ENCODE measurements at places on chromosomes 11 and 22.

- DNase-seq: no peak
Observed at GRCh38 chr11:36488096-36488495, 22.0 kb downstream of the TRAF6 start.

DNA sequence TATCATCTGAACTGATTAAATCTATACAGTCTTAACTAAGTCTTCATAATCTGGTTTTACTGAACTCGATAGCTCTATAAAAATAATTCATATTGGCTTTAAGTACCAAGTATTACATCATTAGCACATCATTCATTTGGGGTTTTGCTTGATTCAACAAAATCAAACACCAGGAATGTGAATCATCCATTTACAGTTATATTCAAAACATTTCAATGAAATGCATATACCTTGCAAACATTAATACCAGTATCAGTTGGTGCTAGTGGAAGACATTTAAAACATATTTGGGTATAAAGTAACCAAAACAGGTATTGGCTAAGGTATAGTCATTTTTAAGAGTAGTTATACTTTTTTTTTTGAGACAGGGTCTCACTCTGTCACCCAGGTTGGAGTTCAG is 12.2 kb upstream of the CCDC89 start:
- no peak for DNase-seq

- DNase-seq: peak; percentile 35
Observed at GRCh38 chr11:63769042-63769713, 603 bp upstream of the ZFTA start.

DNA sequence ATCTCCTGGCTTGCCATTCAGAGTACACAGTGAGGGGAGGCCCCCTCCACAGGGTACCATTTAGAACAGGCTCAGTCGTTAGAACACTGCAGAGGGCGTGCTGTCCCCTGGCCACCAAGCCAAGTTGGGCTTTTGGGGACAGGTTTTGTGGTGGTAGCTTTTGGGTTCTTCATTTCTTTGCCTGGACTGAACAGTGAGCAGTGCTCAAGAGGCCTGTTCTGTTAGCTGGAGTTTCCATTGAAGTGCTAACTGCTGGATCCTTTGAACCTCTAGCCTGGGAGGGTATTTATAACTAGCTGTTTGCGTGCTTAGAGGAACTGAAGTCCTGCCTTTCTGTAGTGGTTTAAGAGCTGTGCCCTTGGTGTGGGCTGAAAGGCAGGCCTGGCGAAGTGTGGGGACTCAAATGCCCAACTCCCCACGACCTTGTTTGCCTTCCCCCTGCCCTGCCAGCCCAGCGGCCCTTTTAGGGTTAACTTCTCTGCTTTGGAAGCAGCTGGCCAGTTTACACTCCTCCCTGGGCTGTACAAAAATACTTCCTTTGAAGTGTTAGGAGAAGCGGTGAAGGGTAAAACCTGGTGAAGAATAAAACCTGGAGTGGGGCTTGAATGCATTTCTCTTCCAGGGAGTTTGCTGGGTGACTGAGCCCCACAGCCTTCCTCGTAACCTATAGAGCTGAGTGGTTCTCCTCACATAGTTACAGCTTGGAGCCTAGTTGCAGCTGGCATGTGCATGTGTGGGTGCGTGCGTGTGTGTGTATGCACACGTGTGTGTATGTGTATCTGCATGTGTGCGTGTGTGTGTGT is 34.6 kb downstream of the ZNRF3 start:
- DNase-seq: no peak

DNA sequence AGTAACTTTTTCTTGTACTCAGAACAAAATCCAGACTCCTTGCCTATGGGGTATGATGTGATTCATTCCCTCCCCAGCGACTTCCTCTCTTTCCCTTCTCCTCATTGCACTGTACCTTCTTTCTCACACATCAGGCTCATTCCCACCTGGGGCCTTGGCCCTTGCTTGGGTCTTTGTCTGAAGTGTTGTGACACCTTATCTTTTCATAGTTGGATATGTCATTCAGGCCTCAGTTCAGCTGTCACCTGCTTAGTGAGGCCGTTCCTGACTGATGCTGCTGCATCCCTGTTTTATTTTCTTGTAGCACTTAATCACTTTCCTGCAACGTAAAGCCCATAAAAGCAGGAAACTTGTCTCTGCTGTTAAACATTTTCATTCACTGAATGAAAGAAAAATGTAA is 39.9 kb downstream of the ZDHHC13 start:
- DNase-seq: no peak

GRCh38 chr22:50676180-50676636 is 3.6 kb downstream of the SHANK3 start:
- DNase-seq: no peak

- no peak for DNase-seq
Observed at GRCh38 chr22:37318364-37319109, 36.2 kb downstream of the CYTH4 start.

DNA sequence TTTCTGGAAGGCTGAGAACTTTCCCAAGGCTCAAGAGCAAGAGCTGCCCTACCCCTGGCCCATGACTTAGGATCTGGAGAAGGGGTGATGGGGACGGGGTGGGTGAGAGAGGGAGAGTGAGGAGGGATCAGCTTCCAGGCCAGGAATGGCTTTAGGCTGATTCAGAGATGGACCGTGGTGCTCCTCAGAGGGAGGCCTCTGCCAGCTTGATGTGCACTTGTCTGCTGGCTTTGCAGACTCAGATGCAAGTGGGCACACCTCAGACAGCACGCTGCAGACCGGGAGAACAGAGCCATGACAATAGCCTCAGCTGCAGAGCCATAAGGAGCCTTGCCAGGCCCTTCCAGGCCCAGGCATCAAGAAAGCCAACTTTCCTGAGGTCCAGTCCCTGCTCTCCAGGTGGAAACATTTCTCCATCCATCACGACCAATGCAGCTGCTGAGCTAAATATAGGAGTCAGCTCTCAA is 41.3 kb downstream of the ALX4 start:
- DNase-seq: no peak

GRCh38 chr11:95242091-95242844 is 11.3 kb upstream of the SESN3 start:
- no peak for DNase-seq

DNA sequence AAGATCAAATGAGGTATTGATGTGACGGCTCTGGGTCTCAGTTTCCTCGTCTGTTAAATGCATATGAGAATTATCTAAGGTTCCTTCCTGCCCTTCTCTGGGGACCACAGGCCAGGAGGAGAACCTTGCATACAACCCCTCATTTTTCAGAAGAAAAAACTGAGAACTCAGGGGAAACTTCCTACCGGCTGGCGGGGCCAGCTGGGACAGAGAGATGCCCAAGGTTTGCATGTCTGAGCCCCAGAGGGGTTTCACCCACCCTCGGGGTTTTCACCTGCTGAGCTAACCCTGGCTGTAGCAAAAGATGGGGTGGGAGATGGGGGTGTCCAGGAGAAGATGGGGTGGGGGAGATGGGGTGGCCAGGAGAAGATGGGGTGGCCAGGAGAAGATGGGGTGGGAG is 4.3 kb downstream of the TNFRSF13C start:
- no peak for DNase-seq

DNA sequence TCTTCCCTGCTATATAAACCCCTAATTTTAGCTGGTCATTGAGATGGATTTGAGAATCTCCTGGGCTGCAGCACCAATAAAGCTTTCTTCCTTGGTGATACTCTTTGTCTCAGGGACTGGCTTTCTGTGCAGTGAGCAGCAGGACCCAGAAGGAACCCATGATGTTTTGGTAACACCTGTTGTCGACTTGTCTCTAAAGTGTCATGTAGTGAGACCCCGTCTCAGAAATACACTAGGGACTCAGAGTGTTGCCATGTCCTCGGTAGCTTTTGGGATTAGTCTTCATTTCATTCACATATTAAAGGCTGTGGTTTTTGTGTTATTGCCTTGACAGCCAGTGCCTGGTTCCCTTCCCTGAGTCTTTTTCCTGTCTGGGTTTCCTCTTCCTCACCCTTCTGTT is 1078.7 kb downstream of the TBC1D22A start:
- DNase-seq: no peak

DNA sequence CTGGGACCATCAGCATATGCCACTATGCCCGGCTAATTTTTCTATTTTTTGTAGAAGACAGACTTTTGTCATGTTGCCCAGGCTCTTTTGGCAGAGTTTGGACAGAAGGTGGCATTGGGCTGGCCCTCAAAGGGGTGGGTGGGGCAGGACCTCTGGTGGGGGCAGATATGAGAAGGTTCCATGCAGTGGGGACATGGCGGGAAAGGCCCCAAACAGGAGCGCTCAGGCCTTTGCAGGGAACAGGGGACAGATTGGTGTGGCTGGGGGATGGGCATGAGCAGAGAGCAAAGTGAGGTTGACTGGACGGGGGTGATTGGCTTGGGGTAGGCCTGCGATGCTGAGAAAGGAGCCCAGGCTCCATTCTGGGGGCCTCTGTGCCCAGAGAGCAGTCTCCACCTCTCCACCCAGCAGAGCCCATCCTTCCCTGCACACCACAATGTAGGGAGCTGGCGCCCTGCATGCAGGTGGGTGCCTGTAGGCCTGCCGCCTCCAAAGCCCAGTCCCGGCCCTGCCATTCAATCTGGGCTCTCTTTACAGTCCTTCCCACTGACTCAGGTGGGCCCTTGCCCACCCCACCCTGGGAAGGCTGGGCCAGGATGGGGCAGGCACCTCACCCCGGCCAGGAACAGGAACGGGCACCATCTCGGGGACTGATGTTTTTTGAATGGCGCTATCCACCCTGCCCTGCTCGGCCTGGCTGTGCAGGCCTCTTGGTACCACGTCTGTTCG is 98.7 kb downstream of the MORC2 start:
- DNase-seq: no peak

GRCh38 chr11:23473782-23474181 is 613.5 kb upstream of the CCDC179 start:
- DNase-seq: no peak

DNA sequence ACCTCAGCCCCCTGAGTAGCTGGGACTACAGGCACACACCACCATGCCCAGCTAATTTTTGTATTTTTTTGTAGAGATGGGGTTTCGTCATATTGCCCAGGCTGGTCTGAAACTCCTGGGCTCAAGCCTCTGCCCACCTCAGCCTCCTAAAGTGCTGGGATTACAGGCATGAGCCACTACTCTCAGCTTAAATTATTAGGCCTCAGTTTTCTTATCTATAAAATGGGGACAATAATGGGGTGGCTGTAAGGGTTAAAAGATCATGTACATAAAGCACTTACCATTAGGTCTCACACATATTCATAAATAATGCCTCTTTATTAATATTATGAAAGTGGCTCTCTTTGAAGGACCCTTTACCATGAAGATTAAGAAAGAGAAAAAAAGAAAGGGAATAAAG is 31.5 kb upstream of the CKAP5 start:
- DNase-seq: no peak

DNA sequence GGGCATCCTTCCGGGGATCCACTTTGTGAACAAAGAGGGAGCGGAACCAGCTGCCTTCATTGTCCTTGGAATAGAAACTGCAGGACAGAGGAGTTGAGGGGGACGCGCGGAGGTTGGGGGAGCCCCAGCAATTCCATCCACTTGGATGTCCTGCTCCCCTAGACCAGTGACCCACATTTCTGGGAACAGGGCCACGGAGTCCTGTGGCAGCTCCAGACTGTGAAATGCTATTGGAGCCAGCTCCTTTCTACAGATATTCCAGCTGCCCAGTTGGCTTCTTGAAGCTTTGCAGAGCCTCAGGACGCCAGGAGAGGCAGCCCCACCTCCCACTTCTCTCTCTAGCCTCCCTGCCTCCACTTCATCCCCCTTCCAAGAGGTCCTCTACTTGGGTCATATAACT is 10.5 kb downstream of the NIPSNAP1 start:
- no peak for DNase-seq

DNA sequence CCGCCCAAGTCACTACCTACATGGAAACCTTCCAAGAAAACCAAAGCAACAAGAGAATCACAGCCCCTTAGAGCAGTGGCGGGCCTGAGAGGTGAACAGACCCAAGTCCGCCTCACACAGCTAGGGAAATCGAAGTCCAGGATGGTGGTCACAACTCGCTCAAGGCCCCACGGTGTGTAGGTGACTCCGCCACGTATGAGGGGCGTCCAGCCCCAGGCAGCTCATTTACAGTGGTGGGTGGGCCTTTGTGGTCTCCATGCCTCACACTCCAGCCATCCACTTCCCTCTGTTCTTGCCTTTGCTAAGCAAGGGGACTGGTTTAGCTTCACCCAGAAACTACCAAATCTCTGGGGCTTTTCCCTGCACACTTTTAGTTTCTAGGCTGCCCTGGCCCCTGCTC is 9.7 kb upstream of the TCF20 start:
- no peak for DNase-seq

DNA sequence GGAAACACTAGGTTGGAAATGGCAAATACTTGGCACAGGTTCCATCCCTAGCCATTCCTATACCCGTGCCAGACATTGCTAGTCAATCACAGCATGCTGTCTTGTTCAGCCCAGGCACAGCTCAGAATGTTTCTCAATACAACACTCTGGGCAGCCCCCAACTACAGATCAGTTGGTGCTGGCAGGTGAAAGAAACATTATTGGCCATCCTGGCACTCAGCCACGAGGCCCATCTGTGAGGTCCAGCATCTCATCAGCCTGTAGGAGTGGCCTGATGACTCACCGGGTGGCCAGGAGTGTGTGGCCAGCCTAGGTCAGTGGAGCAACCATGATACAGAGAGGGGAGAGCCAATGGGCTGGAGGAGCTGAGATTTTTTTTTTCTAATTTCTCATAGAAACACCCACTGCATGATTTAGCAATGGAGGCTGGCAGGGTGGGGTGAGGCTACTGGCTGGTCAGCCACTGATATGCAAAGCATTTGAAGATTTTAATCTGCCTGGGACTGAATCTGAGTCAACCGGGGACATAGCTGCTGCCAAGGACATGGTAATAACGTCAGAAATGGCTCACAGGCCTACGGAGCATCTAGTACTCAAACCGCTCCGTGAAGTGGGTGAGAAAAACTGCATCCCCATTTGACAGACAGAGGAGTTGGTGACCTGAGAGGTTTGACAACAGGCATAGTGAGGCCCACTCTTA is 5.4 kb downstream of the MYO18B start:
- DNase-seq: no peak

GRCh38 chr11:58807343-58807742 is 37.2 kb downstream of the GLYATL2 start:
- no peak for DNase-seq

DNA sequence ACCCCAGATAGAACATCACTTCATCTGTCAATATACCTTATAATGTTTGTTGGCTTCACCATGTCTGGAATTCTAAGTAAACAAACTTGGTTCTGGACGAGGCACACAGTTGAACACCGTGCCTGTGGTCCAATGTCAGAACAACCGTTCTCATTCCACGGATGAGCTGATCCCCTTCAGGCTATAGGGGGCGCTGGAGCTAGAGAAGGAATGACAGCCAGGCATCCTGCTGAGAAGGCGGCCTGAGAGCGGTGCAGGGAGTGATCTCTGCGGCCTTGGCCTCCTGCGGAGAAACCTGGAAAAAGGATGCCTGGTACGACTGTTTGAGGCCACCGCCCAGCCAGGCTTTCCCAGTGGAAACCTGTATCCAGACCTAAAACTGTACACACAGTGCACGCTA is 48.7 kb downstream of the FDX1 start:
- no peak for DNase-seq

DNA sequence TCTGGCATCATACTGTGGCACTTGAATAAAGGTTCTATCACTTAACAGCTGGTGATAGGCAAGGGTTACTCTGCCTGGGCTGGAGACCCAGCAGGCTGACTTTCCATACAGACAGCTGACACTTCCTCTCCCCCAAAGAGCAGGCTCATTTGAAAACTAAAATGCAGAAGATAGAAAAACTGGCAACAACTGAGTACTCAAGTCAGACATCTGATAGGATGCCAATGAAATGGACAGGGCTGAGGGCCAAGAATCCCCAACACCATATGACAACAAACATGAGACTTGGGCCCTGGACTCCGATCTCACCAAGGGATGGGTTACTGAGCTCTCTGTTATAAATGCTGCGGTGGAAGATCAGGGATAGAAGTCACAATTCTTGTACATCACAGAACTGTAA is 237.2 kb downstream of the LRRC4C start:
- no peak for DNase-seq

- DNase-seq: no peak
Observed at GRCh38 chr11:13205486-13205885, 72.1 kb upstream of the BMAL1 start.

All from stimulated activated CD4-positive, alpha-beta T cell treated with anti-CD3 and anti-CD28 coated beads, Interleukin-2, amount 100 ng/mL, for 4 hours (primary cell).